AG04449 (cell line): ENCODE measurements at places on chromosomes 3 and 15.

DNA sequence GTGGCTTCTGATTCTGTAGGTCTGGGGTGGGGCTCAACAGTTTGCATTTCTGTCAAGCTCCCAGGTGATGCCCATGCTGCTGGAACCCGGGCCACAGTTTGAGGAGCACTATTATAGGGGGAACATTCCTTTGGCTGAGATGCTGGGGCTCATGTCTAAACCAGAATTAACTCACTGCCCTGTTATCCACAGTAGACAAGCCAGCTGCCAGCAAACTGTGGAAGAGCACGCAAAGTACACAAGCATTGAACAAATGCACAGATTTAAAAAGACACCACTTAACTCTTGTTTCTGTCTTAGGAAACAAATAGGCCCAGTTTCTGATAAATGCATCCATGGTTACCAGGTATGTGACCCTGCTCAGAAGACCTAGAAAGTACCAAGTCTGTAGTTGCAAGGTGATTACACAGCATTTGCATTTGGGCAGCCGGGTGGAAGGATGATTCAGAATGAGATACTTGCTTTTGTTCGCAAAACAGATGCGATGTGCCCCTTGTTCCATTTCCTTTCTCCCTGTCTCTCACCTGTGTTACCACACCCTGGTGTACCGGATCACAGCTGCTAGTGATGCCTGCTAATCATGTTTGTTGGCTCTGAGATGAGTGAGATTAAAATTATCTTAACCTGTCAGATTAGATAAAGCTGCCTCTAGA lies 12.4 kb downstream of the GYG1 start:
- no peak for DNase-seq

DNA sequence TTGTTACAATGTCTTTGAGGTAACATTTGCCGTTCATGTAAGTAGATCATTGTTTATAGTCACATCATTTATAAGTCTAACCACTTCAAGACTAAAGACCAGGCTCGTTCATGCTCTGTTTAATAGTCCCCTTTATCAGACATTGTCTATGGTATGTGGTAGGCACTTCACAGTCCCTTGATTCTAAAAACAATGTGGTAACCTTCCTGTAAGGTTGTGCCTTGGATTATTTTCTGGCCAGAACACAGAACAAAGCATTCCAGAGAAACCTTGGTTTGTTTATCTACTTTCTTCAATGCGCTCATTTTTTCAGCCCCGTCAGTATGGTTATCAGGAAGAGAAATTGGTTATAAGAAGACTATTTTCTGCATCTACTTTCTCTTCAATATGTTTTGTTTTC lies 16.3 kb upstream of the ST3GAL6 start:
- no peak for DNase-seq

DNA sequence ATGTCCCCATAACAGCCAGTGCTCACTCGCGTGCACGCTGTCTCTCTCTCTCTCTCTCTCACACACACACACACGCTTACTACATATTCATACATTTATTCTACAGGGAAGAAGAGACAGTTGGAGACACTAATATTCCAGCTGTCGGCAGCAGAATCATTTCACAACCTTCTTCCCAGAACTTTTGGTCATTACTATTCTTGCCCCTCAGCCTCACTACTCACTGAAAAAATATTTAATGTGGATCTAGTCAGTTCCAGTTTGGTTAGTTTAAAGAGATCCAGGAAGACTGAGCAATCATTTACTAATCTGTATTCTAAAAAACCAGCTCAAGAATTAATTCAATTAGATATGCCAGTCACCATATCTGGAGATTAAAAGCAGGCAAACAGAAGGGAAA lies 394.9 kb downstream of the PTPRG start:
- peak; percentile 56 for DNase-seq

- peak; percentile 38 for DNase-seq
Observed at GRCh38 chr3:159964166-159964973, 24.3 kb upstream of the IL12A start.

- DNase-seq, result no peak
Observed at GRCh38 chr3:196684548-196685407, 27.3 kb downstream of the CEP19 start.

- no peak for DNase-seq
Observed at GRCh38 chr15:26972636-26973035, 1.7 kb downstream of the GABRG3 start.

GRCh38 chr3:72306800-72307341 lies 521.9 kb upstream of the PROK2 start:
- DNase-seq, result no peak

GRCh38 chr3:39804951-39805350 lies 4.5 kb upstream of the MYRIP start:
- no peak for DNase-seq

GRCh38 chr3:184717399-184717983 lies 5.6 kb upstream of the MAGEF1 start:
- DNase-seq, result no peak
